HS-27A (cell line): ENCODE measurements at places on chromosomes 13 and 19.

GRCh38 chr19:47096100-47096704 lies 17.4 kb downstream of the ZC3H4 start:
- no peak for DNase-seq

DNA sequence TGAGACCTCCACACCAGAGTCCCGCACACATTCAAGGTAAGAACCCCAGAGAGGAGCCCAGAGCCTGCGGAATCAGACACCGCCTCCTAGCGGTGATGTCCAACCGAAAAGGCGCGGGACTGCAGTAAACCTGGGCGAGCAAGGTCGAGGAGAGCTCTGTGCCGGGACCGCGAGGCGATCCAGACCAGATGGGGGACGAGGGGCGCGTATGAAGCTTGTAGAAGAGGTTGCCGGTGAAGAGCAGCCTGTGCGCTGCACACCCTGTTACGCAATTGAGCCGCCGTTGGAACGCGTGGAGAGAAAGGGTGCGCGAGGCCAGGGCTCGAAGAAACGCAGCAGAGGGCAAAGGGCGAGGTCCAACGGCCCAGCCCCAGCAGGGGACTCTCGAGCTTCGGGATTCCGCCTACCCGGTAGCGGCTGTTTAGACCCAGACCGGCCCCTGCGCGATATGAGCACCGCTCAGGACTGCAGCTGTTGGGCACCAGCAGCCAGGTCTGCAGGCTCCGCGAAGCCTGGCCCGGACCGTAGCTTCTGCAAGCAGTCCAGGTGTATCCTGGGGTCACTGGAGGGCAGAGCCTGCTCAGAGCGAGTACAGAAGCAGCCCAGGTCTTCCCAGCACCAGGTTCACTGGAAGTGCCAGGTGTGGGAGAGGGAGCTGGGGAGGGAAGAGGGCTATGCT lies 65.9 kb upstream of the ZNF599 start:
- DNase-seq: no peak

GRCh38 chr19:43741075-43741825 lies 13.5 kb downstream of the SMG9 start:
- DNase-seq: no peak

DNA sequence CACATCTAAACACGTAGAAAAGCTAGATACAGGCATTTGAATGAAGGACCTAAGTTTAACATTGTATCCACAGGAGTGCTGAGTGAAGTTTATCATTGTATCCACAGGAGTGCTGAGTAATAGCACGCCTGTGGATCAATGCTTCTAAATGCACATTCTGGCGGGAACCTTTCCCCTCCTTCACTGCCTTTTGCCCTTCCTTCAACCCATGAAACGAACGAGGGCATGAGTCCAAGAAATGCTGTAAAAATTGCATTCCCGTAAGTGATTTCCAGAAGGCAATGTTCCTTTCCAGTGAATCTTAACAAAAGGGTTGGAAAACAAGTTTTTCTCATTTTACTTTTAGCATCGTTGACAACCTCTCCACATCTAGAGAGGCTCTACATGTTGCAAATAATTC lies 88.1 kb downstream of the ZDHHC20 start:
- no peak for DNase-seq

DNA sequence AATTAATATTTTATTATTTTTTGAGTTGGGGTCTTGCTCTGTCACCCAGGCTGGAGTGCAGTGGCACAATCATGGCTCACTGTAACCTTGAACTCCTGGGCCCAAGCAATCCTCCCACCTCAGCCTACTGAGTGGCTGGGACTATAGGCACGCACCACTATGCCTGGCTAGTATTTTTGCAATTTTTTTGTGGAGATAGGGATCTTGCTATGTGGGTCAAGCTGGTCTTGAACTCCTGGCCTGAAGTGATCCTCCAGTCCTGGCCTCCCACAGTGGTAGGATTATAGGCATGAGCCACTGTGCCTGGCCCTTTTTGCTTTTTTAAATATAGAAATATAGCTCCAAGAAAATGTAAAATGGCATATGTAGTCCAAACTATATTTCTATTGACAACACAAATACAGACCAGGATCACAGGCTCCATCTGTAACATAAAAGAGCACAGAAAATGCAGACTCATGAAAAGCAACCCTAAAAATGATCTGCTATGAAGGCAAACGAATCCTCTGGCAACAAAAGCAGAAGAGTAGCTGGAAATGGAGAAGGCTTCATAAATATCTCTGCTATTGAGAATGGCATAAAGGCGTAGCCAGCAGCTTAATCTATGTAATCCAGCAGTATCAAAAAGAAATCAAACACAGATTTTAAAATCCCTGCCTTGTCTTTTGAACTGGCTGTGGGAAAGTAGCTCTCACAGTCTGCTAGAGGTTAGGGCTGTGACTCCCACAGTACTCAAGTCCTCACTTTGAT lies 200.6 kb downstream of the LHFPL6 start:
- DNase-seq: no peak

GRCh38 chr13:47999973-48000372 lies 1.1 kb downstream of the SUCLA2 start:
- no peak for DNase-seq

DNA sequence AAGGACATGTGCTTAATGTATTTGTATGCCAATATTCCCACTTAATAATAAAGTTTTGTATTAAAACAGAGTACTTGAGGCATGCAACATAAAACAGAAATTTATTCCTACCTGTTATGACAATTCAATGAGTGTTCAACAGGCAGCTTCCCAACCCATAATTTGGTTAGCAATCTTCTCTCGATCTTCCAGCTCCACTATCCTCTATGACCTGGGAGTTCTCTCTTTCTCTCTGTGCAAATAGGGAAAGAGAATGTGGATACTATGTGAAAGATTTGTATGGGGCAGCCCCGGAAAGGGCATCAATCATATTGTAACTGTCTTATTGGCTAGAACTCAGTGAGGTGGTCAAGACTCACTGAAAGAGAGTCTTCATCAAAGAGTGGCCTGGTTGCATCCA lies 644.9 kb upstream of the PCDH20 start:
- DNase-seq: no peak

- DNase-seq: no peak
Observed at GRCh38 chr19:46404753-46405468, 8.5 kb downstream of the CCDC8 start.

DNA sequence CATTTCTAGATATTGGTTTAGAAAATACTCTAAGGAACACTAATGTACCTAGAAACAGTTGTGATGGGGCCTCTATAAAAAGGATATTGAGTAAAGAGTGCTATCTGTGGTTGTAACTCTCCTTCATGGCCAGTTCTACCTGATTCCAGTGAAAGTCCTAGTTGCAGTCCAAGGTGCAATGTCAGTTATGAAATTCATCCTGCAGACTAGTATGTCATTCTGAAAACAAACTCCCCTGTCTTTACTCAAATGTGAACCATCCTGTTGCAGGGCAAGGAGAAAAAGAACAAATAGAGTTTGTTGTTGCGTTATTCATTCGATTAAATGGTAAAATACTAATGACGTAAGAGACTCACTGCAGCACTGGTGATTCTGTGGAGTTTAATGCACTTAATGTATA lies 18.3 kb upstream of the N4BP2L1 start:
- no peak for DNase-seq

DNA sequence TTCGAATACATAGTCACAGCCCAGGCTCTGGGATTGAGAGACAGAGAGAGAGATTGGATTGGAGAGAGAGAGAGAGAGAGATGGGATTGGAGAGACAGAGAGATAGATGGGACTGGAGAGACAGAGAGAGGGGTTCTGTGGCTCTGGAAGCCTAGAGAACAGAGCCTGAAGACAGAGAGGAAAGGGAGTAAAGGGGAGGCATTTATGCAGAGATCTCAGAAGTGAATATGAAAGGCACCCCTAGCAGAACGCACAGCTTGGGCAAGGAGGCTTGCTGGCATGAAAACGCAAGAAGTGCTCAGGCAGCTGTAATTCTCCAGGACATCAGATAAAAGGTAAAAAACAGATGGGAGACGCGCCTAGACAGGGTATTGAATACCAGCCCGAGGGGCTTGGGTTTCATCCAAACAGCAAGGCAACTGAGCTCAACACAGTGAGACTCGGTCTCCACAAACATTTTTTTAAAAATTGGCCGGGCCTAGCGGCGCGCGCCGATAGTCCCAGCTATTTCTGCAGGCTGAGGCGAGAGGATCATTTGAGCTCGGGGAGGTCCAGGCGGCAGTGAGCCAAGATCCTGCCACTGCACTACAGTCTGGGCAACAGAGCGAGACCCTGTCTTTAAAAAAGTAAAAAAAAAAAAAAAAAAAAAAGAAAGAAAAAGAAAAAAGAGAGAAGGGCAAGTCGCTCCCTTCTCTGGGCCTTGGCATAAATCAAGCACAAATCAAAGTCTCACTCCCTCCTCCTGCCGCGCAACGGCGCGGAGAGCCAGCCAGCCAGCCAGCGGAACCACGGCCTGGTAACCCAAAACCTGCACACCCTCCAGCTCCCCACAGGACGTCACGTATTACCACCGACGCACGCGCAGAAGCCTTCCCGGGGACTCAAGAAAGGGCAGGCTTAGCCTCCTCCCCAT lies 774 bp upstream of the PPP2R1A start:
- DNase-seq: no peak

DNA sequence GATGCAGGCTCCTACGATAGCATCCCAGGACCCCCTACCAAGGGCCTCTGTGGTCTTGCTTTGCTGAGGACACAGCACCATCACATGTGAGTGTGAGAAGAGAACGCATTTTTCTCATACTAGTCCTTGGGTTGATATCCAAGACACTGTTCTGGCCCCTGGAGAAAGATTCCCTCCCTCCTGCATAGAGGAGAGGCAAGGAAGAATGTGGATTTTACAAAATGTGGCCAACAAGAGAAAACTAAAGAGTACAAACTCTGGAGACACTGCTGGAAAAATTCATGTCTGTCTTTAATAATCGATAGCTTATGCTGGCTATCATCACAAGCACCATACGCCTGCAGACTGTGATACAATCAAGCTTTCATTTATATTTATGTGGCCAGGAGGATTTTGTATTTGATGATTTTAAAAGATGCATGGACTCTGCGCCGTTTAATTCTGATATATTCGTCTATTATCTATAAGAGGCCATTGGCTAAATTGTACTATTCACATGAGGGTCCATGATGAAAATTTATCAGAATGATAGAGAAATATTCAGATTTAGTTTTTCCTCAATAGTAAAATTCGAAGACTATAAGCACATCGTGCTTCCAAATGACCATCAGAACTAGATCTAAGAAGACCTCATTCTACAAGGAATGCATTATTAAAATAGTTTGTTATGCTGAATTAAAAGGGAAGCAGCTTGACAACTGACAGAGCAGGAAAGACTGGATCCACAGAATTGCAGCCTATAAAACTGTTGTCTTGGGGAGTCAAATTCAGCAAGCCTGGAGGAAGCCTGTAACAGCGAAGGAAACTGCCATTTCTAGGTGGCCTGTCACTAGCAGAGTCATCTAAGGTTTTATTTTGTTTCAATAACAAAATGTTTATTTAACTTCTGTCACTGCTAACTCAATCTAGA lies 578.7 kb downstream of the DIAPH3 start:
- DNase-seq: no peak

GRCh38 chr13:32310134-32310706 lies 4.9 kb downstream of the ZAR1L start:
- DNase-seq: no peak

- DNase-seq: no peak
Observed at GRCh38 chr13:51057906-51058305, 53.2 kb downstream of the C13orf42 start.

DNA sequence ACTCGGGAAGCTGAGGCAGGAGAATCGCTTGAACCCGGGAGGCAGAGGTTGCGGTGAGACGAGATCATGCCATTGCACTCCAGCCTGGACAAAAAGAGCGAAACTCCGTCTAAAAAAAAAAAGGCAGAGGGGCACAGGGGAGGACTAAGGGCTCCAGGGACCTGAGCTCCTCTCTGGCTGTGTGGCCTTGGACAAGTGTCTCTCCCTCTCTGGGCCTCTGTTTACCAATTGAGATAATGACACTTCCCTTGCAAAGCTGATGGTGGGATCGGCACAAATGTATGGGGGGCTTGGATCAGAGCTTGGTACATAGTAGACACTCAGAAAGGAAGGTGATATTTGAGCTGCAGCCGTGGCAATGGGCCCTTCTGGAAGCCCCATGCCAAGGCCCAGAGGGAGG lies 11.4 kb upstream of the SPACA4 start:
- DNase-seq: no peak

GRCh38 chr13:72544042-72544441 lies 183.4 kb downstream of the MZT1 start:
- no peak for DNase-seq

- no peak for DNase-seq
Observed at GRCh38 chr13:67015976-67016600, 214.0 kb downstream of the PCDH9 start.

GRCh38 chr19:39193803-39194202 lies 3.0 kb upstream of the NCCRP1 start:
- DNase-seq: no peak

DNA sequence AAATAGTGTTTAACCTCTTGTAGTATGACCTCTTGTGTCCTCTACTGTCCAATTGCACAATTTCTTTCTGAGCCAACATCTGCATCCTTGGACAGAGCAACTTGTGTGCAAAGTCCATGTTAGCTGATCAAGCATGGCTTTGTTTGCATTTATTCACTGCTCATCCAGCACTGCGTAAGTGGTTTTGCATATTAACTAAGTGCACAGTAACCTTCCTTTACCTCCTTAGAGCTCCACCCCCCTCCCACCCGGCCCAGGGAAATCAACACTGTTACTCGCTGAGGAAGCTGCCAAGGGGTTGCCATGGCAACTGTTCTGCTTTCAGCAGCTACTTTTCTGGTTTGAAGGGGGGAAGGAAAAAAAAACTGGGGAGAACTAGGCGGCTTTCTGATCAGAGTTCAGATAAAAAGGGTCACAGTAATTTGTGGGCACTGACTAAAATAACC lies 153.5 kb upstream of the KLF12 start:
- no peak for DNase-seq

DNA sequence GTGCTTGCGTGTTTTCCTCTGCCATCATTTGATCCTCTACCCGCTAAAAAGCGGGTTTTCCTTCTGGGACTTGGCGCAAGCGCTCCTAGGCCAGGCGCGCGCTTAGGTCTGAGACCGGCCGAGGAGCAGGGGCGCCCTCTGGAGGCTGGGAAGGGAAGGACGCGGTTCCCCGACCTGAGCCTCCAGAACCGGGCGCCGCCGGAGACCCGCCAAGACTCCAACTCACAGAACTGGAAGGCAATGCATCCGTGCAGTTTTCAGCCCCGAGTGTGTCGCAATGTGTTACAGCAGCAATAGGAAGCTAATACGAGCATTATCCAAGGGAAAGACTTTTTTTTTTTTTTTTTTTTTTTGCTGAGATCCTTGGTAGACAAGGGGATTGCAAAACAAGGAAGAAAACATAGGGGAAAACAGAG lies 190.9 kb downstream of the COL4A1 start:
- no peak for DNase-seq
